Endodermal cell (in vitro differentiated cells): ENCODE measurements at places on chromosomes 6 and 20. TPM values are rescaled to one million over a fixed set of nuclear protein-coding genes. Genes with fewer than 3 reads are reported as not detected.

ZC2HC1B gene
- total RNA-seq = not detected in 2 replicates

CASP8AP2 gene
- 20.2 to 41.2 TPM (median 40.0 TPM) in 3 replicates for total RNA-seq

C20orf204 gene
- 3.5 and 4.0 TPM in 2 replicates for total RNA-seq

PCSK2 gene
- 3.0 to 4.2 TPM (median 3.5 TPM) in 3 replicates for total RNA-seq

MEI4 gene
- total RNA-seq = 0.07 to 0.97 TPM (median 0.84 TPM) in 3 replicates

EYA4 gene
- 0.11 to 0.34 TPM in 2 of 3 replicates, not detected in the other for total RNA-seq

HRH3 gene
- 0.44 and 0.56 TPM in 2 replicates for total RNA-seq

PTCRA gene
- total RNA-seq = not detected in 3 replicates

HAO1 gene
- total RNA-seq = not detected in 3 replicates

CALHM6 gene
- total RNA-seq = 0.95 to 3.5 TPM in 2 of 3 replicates, not detected in the other

FILIP1 gene
- 0.35 to 0.72 TPM (median 0.70 TPM) in 3 replicates for total RNA-seq

STX7 gene
- 35.6 to 49.1 TPM (median 41.7 TPM) in 3 replicates for total RNA-seq

DNA sequence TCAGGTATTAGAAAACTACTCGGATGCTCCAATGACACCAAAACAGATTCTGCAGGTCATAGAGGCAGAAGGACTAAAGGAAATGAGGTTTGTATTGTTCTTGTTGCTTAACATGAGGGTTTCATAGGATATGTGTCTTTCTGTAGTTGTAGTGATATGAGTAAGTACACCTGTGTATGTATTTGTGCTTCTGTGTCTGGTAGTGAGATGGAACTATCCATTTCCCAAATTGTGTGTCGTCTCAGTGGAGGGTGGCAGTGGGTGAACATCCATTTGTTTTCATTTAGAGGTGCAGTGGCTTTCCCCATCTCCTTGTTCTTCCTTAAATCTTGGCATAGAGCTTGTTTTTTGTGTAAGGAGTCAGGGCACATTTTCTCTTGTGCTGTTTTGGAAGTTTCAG, 8.2 kb downstream of the ASXL1 start:
- peaks cover 43% of the 10 kb centered on the region for H3K36me3 ChIP-seq
- no peaks in the 10 kb centered on the region for H3K27me3 ChIP-seq

DNA sequence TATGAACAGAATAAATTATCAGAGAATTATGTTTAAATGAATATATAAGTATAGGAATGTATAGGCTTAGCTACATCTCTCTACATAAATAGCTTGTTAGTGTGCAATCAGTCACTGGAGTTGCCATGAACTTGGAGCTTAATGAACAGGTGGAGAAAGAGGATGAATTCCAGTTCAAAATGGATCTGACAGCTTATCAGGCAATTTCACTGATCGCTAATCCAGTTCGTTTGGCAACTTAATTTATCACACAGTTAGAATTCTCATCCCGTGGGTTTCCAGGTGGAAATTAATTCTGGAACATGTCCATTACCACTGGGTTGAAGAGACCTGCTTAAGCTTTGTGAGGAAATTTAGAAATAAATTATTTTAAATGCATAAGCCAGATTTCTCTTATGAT, 118.1 kb downstream of the MACROD2 start:
- H3K27me3 ChIP-seq = no peaks in the 10 kb centered on the region
- DNase-seq = no peak
- H3K4me3 ChIP-seq = no peak overlapping the region
- no peak overlapping the region for H3K27ac ChIP-seq
- no peaks in the 10 kb centered on the region for H3K36me3 ChIP-seq

GRCh38 chr20:5570452-5570851, 179.7 kb upstream of the SHLD1 start:
- H3K4me3 ChIP-seq = no peak overlapping the region
- no peak for DNase-seq
- no peak overlapping the region for H3K27ac ChIP-seq
- H3K4me1 ChIP-seq = no peaks in the 10 kb centered on the region

GRCh38 chr6:6610031-6610591, 21.6 kb downstream of the LY86 start:
- no peaks in the 10 kb centered on the region for H3K27me3 ChIP-seq
- no peak overlapping the region for H3K27ac ChIP-seq
- H3K4me3 ChIP-seq = no peak overlapping the region
- no peak for DNase-seq
- H3K36me3 ChIP-seq = no peaks in the 10 kb centered on the region
- no peaks in the 10 kb centered on the region for H3K4me1 ChIP-seq

GRCh38 chr20:13333793-13334192, 112.7 kb downstream of the ISM1 start:
- no peak overlapping the region for H3K4me3 ChIP-seq
- no peaks in the 10 kb centered on the region for H3K4me1 ChIP-seq
- no peaks in the 10 kb centered on the region for H3K36me3 ChIP-seq
- H3K27me3 ChIP-seq = no peaks in the 10 kb centered on the region

- H3K4me3 ChIP-seq = no peak overlapping the region
- H3K4me1 ChIP-seq = no peaks in the 10 kb centered on the region
- H3K27me3 ChIP-seq = no peaks in the 10 kb centered on the region
- H3K27ac ChIP-seq = no peak overlapping the region
Observed at GRCh38 chr6:105077596-105078385, 102.0 kb downstream of the POPDC3 start.

DNA sequence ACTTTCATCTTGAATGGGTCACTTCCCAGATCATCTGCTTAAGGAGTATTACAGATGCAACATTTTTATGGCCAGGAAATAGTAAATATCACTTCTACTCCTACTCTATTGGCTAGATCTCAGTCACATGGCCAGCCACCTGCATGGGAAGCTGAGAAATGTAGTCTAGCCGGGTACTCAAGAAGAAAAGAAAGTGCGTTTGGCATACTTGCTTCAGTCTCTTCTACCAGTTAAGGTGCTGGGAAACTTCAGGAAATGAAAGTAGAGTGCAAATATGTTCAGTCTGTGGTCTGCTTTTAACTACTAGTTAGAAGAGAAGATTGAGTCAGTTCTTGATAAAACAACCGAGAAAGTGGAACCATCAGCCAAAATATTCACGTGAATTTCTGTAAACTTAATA, 129.2 kb downstream of the PDSS2 start:
- no peak overlapping the region for H3K4me3 ChIP-seq
- no peaks in the 10 kb centered on the region for H3K36me3 ChIP-seq

DNA sequence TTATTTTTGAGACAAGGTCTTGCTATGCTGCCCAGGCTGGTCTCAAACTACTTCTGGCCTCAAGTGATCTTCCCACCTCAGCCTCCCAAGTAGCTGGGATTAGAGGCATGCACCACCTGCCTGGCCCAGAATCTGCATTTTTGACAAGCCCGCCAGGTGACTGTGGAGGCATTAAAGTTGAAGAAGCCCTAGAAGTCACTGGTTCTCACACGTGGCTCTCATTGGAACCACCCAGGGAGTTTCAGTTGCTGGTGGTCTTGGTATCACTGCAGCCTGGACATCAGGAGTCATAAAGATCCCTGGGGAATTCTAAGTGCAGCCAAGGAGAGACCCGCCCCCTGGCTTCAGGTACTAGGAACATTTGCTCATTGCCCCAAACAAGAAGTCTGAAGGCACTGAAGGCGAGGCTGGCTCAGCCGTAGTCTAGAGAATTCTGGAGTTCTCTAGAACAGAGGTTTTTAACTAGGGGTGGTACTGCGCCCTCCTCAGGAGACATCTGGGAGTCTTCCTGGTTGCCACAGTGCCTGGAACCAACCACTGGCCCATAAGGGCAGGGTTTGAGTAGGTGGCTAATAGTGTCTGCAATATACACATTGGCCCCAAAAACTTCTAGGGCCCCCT, 182.8 kb downstream of the ZMYND8 start:
- no peaks in the 10 kb centered on the region for H3K27me3 ChIP-seq
- peak; percentile 64 for DNase-seq
- no peaks in the 10 kb centered on the region for H3K4me1 ChIP-seq
- H3K27ac ChIP-seq = no peak overlapping the region
- H3K36me3 ChIP-seq = peaks cover 30% of the 10 kb centered on the region

DNA sequence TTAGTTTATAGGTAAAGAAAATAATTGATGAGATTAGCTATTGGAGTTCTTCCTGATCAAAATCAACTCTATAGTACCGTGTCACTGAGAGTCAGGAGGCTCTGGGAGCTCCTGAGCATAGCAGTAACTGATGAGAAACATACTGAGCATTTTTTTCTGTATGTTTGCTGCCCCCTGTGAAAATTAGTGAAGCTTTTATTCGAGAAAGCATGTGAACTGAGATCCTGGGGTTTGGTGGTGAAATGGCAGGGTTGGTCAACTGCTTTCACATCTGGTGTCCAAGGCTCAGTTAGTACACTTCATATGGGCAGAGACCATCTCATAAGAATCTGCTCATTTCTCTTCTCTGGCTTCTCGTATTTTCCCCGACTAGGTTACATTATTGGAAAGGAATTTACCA, 4.1 kb upstream of the ABT1 start:
- no peak for DNase-seq
- H3K27me3 ChIP-seq = peaks cover 16% of the 10 kb centered on the region
- H3K4me3 ChIP-seq = no peak overlapping the region
- H3K4me1 ChIP-seq = no peaks in the 10 kb centered on the region
- H3K36me3 ChIP-seq = no peaks in the 10 kb centered on the region

DNA sequence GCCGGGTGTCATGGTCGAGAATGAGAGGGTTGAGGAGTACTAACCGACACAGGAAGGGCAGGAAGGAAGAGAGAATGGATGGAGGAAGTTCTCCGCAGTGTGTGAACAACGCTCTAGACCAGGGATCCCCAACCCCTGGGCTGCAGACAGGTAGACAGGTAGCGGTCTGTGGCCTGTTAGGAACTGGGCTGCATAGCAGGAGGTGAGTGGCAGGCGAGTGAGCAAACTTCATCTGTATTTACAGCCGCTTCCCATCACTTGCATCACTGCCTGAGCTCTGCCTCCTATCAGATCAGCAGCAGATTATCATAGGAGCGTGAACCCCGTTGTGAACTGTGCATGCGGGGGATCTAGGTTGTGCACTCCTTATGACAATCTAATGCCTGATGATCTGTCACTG, 62.0 kb downstream of the SULF2 start:
- no peak for DNase-seq
- no peak overlapping the region for H3K4me3 ChIP-seq
- H3K4me1 ChIP-seq = peaks cover 7% of the 10 kb centered on the region
- H3K27ac ChIP-seq = no peak overlapping the region

GRCh38 chr6:73655341-73655917, 1.6 kb upstream of the SLC17A5 start:
- no peaks in the 10 kb centered on the region for H3K36me3 ChIP-seq
- H3K27ac ChIP-seq = no peak overlapping the region
- H3K27me3 ChIP-seq = no peaks in the 10 kb centered on the region
- DNase-seq = no peak
- no peaks in the 10 kb centered on the region for H3K4me1 ChIP-seq

DNA sequence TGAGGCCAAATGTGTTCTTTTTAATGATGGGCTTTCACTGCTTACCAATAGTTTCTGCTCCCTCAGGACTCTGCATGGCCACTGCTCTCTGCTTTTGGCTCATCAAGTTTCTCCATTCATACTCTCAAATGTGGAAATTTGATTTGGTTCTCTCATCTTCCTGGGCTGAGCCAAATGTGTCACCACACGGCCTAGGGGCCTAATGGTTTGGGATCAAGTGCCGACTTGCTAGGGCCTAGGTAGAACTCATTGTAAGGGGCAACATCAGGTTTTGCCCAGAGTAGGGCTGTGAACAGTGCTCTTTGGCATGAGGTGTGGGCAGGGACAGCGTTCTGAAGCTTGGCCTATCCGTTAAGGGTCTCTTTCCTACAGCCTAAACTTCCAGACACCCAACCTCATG, 3.9 kb upstream of the MRPS10 start:
- H3K4me1 ChIP-seq = peaks cover under 1% of the 10 kb centered on the region
- no peaks in the 10 kb centered on the region for H3K36me3 ChIP-seq
- H3K27me3 ChIP-seq = no peaks in the 10 kb centered on the region
- no peak overlapping the region for H3K27ac ChIP-seq
- no peak overlapping the region for H3K4me3 ChIP-seq

DNA sequence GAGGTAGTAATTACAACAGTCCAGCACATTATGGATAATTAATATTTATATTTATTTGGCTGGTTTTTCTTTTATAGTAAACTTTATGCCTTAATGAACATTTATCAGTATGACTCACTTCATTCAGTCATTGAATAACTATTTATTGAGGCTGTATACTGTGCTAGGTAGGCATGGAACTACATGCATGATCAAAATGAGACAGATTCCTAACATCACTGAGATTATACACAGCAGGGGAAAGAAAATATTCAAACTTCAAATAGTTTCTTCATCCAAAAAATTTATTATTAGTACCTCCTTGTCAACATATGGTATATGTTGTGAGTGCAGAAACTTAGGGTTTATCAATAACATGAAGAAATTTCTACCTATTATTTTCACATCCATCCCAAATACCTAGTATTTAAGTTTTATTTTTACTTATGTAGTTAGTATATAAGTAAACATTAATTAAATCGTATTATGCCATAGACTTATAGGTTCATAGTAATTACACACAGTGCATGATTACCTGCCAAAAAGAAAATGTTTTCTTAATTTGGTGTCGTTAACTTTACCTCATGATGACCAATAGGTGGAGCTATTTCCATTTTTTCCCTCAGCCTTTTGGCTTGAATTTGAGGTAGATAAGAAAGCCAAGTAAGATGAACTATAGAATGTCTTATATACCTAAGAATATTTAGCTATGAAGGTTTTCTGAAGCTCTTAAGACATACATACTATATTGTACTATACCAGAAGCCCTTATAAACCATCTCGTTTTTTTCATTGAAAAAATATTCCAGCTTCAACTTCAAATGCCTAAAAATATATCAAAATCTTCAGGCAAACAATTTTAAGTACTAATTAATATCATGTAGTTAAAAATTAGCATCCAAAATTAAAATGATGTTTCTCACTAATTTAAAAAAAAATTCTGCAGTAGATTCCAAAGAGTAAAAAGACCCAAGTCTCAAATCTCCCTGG, 12.5 kb upstream of the TMEM30A start:
- H3K27me3 ChIP-seq = no peaks in the 10 kb centered on the region
- H3K27ac ChIP-seq = no peak overlapping the region
- no peaks in the 10 kb centered on the region for H3K36me3 ChIP-seq
- DNase-seq = no peak

DNA sequence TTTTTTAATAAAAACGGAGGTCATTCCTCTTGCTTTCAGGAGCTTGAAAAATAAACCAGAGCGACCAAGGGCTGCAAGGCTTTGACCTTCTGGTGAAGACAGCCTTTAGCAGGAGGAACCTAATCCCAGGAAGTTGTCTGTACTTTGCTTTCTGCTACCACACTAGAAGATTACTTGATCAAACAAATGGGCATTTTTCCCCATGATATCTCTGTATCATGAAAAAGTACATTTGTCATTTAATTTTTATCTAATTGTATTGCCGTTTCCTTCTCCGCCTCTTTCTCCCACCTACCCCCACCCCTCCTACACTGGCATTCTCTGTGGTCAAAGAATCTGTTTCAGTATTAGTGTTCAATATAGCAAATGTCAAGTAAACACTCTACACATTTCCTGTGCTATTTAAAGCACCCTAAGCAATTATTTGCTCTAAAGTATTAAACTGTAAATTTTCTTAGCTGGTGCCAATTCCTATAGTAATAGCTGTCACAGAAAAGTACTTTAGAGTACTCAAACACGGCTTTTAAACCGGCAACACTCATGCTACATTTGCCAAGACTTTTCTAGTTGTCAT, 29.7 kb downstream of the ATXN1 start:
- peaks cover 17% of the 10 kb centered on the region for H3K4me1 ChIP-seq
- H3K27ac ChIP-seq = no peak overlapping the region
- no peaks in the 10 kb centered on the region for H3K36me3 ChIP-seq

- H3K27me3 ChIP-seq = no peaks in the 10 kb centered on the region
- H3K27ac ChIP-seq = no peak overlapping the region
- H3K36me3 ChIP-seq = no peaks in the 10 kb centered on the region
- no peak for DNase-seq
- no peaks in the 10 kb centered on the region for H3K4me1 ChIP-seq
Observed at GRCh38 chr20:13113731-13114130, 105.0 kb downstream of the SPTLC3 start.
